Left forelimb (tissue), 1 donor: ENCODE measurements at places on chromosomes 16 and 17.

GRCh38 chr17:81711814-81712467 is at the start of gene SLC25A10:
Gene SLC25A10, plus strand, starts transcription at chr17:81712284. Its CDS starts 143 bp downstream, at chr17:81712427.
- DNase-seq = peak; percentile 84

DNA sequence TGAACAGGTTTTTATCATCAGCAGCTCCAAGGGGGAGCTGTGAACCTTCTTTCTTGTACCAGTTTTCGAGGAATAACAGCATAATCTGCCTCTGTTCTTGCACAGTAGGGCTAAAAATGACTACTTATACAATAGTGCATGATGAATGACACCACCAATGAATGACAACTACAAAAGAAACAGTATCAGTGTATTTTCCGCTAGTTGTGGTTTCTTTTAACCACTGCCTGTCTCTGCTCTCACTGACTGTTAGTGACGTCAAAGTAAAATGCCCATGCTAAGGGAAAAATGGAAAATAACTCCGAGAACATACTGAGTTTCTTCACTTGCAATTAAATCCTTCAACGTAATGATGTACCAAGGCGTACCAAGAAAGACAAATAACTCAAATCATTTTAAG is 294.9 kb downstream of the MAP2K6 start:
- DNase-seq = no peak

GRCh38 chr16:24992696-24993095 is 22.5 kb downstream of the ARHGAP17 start:
- DNase-seq = no peak

GRCh38 chr17:45248132-45248957 is 13.5 kb downstream of the SPATA32 start:
- no peak for DNase-seq

GRCh38 chr16:4360538-4361021 is 9.5 kb upstream of the PAM16 start:
- DNase-seq = no peak

DNA sequence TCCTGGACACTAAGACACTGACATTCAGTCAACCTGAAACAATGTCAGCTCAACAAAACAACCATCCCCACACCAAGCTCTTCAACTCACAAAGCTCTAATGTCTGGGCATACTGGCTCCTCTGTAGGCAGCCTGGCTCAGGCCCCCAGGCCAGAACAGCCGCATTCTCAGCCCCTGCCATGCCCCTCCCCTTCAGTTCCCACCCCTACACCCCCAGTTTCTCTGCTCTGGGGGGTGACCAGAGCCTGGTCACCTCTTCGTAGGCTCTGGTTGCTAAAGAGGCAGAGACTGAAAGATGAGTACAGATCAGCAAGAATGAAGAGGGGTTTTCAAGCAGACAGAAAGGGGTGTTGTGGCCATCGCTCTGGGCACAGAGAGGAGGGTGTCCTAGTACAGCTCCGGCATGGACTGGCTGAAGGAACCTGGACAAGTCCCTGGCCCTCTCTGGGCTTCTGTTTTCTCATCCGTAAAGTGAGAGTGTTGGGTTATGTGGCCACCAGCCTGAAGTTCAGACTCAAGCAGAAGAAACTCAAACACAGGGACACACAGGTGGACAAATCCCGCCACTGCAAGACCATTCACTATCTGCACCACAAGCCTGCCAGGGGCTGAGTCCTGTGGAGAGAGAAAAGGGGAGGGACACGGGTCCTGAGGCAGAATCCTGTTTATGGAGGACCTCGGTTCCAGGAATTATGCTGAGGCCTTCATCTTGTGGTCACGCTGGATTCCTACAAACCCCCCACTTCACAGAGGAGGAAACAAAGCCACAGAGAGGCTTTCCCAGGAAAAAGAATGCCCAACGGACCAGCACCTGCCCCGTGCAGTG is 987 bp upstream of the SLC4A1 start:
- DNase-seq = no peak

GRCh38 chr17:14276535-14277250 is 24.2 kb upstream of the HS3ST3B1 start:
- DNase-seq = no peak

GRCh38 chr17:53635444-53635843 is 187.3 kb upstream of the KIF2B start:
- DNase-seq = no peak

DNA sequence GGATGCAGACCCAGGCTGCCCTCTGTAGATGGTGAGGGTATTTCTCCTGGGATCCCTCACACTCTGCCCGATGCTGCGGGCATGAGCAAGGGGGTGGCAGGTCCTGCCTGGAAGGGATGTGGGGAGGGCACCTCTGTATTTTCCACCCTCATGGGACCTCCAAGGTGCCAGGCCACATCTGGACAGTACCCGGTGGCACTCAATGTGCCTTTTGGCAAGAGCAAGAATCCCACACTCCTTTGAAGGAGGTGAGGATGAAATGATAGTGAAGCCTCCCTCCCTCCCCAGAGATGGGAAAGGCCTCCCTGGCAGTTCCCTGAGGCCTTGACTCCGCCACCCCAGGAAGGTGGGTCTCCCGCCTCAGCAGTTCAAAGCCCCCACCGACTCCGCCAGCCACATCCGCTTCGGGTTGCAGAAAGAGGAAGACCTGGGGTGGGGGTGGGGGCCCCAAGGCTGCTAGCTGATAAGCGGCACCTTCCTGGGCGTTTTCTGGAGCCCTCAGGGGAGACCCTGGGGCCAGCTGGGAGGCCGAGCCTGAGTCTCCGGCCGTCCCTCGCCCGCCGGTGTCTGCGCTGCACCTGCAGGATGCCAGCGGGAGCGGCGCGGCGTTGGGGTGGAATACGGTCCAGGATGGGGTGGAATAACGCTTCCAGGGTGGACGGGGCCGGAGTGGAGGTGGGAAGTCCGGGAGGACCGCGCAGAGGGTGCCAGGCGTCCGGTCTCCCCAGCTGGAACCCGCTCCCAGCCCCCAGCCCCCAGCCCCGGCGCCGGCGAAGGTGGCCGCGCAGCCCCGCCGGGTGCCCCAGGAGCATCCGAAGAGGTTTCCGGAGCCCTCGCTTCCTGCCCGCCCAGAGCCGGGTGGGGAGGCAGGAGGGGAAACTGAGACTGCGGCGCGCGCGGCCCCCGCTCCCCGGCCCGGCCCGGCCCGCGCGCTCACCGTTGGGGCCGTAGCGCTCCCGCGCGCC is 718 bp downstream of the ATP2A3 start:
- DNase-seq = no peak

- DNase-seq = no peak
Observed at GRCh38 chr16:88005181-88005581, 53.9 kb downstream of the BANP start.

DNA sequence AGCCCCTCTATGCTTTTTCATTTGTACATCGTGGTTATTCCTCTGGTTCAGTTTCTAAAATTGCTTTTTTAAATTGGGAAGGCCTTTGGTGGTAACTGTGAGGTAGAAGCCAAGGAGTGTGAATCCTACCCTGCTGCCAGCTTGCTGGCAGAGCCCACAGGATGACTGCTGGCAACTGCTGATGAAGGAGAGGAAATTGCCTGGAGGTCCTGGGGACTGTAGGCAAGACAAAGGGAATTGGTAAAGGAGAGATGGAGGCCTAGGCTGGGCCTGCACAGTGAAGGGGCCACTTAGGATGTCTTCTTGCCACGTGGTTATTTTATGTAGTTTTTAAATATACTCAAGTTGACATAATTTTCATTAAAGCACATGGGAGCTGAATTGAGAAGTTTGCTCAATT is 15.8 kb downstream of the C17orf58 start:
- DNase-seq = no peak

GRCh38 chr17:56595831-56596690 is 2.6 kb downstream of the NOG start:
- no peak for DNase-seq

DNA sequence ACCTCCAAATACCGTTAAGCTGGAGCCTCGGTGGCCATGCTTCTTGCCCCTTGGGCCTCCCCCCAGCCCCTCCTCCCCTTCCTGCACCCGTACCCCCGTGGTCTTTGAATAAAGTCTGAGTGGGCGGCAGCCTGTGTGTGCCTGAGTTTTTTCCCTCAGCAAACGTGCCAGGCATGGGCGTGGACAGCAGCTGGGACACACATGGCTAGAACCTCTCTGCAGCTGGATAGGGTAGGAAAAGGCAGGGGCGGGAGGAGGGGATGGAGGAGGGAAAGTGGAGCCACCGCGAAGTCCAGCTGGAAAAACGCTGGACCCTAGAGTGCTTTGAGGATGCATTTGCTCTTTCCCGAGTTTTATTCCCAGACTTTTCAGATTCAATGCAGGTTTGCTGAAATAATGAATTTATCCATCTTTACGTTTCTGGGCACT is 928 bp downstream of the HBA1 start:
- DNase-seq = no peak

DNA sequence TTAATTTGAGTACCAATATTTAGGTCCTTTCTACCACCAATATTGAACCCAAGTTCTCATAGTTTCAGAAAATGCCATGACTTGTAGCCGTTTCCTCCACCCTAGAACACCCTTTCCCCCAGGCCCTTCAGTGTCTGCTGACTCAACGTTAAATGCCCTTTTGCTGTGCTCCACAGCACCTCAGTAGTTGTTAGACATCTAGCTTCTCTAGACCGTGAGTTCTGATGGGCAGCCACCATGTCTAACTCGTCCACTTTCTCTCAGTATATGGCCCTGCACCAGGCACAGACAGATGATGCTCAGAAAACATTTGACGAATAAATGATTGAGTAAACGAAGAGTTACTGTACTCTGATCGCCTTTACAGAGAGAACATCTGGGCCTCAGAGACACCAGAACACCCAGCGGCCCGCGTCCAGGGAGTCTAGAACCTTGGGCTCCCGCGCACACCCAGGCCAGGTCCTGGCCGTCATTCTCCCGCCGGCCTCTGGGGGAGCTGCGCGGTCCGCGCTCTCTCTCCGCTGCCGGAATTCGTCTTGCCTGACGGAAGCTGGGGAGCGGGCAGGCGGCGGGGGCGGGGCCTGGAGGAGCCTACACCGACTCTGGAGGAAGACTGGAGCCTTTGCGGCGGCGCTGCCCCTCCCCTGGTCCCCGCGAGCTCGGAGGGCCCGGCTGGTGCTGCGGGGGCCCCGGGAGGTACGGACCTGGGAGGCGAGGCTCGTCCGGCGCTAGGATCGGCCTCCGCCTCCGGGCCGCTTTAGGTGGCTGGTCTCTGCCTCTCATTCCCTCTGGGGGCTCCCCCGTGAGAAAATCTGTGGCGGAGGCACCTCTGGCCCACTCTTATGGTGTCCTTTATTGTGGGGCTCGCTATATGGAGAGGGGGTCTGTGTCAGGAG is at the start of gene NKIRAS2:
TSS of gene NKIRAS2 (plus strand) at position 582 of the 896 bp plus-strand sequence. CDS start 1,488 bp downstream, outside the sequence.
- DNase-seq = peak; percentile 95

GRCh38 chr17:81576621-81577277 is 24.6 kb upstream of the FAAP100 start:
- DNase-seq = no peak

DNA sequence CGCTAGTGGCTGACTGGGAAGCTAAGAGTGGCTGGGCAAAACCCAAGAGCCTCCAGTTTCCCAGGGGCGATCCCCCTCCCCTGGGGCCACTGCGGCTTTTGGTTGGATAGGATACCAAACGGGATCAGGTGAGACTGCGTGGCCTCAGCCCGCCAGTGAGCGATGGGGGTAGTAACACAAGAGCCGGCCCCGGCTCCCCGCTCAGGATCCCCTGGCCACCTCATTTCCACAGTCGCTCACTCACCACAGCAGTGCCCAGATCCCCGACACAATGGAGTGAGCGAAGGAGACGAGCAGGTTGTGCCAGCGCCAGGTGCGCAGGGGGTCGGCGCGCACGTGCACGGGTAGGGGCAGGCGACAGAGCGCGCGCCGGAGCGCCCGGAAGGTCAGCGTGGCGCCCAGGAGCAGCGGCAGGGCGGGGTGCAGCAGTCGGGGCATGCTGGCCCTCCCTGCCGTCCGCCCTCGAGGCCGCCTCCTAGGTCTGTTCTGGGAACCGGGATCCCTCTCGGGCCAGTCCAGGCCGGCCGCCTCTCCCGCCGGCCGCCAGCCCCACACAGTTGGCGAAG is 290 bp downstream of the TLCD1 start:
- DNase-seq = peak; percentile 84

DNA sequence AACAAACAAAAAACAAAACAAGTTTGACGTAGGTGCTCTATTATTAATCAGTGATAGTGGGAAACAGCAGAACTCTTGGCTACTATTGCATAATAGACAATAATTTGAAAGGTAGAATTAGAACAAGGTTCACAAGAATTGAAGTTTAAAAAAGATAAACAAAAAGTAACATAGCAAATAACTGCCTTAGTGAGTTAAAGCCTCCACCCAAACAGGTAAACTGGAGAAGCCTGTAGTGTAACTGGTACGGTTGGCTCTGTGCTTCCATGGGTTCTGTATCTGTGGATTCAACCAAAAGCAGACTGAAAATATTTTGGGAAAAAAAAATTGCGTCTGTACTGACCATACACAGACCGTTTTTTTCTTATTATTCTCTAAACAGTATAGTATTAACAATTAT is 38.5 kb downstream of the MBTD1 start:
- no peak for DNase-seq

GRCh38 chr17:50532452-50533024 is at the start of gene EPN3:
Gene EPN3, plus strand, starts transcription at chr17:50532735. Its CDS starts 3,822 bp downstream, at chr17:50536557.
- DNase-seq = no peak

DNA sequence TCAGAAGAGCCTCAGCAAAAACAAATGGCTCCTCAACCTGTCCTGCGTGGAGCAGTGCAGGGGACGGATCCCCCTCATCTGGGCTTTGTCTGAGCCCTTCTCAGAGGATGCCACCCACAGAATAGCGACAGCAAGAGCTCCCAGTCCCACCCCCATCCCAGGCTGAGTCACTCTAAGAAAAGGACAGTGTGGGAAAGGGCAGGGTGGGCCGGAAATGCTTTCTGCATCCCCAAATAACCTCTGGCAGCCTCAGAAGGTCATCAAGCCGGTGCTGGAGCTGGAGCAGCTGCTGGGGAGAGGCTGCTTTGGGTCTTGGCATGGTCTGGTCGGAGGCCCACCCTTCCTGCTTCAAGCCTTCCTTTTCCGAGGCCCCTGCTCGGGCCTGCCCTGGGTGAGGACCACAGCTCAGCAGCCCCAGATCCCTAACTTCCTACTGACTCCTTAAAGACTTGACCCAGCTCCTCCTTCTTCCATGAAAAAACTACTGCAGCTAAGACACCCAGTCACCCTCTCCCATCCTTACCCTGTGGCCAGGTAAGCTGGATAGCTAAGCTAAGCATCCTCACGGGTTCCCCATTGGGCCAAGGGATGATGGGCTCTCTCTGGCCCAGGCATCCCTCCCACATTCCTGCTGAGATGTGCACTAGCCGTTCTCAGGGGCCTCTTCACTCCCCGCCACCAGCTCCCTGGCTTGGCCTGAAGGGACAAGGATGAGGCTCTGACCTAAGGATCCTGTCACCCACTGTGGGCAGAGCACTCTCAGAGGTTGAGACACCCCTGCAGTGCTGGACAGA is 8.7 kb downstream of the SLC12A4 start:
- no peak for DNase-seq
